Activated effector memory CD4-positive, alpha-beta T cell treated with Interleukin-2 at 50 U/mL for 16 hours (primary cell): ENCODE measurements at places on chromosomes 4 and X.

- DNase-seq: no peak
Observed at GRCh38 chr4:151798678-151799416, 38.0 kb upstream of the GATB start.

DNA sequence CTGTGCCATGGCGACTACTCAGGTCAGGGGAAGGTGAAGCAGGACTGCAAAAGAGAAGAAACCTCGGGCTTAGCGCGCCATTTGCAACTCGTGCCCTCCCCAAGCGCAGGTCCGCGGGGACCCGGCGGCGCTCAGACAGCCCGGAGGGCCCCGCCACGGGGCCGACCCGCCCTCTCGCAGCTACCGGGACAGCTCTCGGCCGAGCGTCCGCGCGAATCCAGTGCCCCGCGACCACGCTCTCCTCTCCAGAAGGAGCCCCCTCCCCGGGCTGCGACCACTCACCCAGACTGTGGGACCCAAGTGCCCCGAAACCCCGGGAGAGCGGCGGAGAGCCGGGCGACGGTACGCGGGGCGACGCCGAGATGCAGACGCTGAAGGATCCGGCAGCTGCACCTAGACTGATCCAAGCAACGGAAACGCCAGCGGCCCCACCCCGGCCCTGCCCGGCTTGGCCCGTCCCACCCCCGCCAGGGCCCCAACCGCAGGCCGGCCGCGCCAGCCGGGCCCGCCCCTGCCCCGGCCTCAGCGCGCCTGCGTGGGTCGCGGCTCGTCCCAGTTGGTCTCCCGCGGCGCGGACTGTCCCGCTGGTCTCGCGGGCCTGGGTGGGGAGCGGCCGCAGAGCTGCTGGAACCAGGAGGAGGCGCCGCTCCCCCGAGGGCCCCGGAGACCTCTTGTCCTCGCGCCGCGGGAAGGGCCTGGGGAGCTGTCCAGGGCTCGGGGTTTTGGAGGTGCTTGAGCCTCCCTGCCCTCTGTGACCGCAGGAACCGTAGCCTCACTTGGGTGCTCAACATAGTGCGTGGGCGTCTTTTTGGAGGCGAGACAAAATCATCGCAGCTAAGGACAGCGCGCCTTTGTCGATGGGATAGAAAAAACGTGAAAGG, at the start of gene ANXA5:
Gene ANXA5, minus strand, starts transcription at position 400 of the 881 bp plus-strand sequence. Its CDS starts 391 bp downstream, at position 9.
- peak; percentile 72 for DNase-seq

GRCh38 chrX:12906046-12906761, at the start of gene TLR8:
Gene TLR8, plus strand, starts transcription at chrX:12906620. Its CDS starts 87 bp downstream, at chrX:12906707.
- no peak for DNase-seq

GRCh38 chr4:119728692-119729593, 100.3 kb upstream of the PDE5A start:
- no peak for DNase-seq

- no peak for DNase-seq
Observed at GRCh38 chr4:153074486-153074885, 129.8 kb upstream of the TRIM2 start.

DNA sequence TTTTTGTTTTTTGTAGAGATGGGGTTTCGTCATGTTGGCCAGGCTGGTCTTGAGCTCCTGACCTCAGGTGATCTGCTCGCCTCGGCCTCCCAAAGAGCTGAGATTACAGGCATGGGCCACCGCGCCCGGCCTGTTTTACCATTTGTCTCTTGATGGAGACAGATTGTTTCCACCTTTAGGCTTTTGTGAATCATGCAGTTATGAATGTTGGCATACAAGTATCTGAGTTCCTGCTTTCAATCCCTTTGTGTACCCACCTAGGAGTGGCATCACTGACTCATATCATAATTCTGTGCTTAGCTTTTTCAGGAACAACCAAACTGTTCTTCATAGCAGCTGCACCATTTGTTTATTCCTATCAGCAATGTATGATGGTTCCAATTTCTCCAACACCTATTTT, 20.2 kb upstream of the MGST2 start:
- no peak for DNase-seq

DNA sequence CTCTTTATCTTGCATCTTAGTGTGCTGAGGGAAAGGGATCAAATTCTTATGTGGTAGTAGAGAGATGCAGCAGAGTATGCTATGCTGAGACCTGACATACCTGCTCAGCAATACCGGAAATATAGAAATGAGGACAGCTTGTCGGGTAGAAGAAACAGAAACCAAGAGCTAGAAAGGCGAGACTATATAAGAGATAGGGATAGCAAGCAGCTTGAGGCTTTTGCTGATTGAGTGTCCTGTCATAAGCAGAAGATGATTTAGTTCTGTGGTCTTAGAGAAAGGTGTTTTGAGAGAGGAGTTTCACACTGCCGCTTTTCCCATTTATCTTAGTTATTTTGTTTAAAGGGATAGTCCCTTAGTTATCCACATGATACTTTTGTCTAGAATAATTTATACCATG, 31.7 kb downstream of the USP9X start:
- DNase-seq: no peak

DNA sequence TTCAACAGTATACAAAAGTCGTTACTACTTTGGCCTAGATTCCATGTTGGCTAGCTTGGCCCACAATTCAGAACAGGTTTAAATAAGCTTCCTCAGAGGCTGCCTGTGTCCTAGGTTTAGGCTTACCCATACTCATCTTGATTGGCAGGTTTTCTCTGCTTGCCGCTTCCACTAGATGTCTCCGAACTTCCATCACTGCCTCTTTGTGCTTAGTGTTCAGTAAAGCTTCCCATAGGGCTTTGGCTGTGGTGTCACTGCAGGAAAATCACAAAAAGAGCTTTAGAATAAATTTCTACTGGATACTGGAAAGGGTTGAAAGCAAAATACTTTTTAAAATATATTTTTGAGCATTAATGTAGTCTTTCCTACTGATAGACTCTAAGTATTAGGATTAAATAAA, 52.4 kb downstream of the SCFD2 start:
- no peak for DNase-seq

DNA sequence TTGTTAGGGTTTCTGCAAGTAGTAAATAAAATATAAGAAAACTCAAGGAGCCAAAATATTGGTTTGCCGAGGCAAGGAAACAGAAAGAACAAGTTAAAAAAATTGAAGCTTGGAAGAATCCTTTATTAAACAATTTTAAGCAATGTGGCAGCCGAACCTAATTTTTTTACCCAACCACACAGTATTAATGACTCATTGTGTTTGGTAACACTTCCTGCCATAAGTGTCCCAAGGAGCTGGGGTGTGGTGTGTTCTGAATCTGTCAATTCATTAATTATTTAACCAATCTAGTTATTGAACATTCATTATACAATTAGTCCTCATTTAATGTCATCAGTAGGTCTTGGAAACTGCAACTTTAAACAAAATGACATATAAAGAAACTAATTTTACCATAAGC, 19.3 kb upstream of the CPE start:
- DNase-seq: no peak

- no peak for DNase-seq
Observed at GRCh38 chrX:41541386-41541785, 94.2 kb downstream of the NYX start.

DNA sequence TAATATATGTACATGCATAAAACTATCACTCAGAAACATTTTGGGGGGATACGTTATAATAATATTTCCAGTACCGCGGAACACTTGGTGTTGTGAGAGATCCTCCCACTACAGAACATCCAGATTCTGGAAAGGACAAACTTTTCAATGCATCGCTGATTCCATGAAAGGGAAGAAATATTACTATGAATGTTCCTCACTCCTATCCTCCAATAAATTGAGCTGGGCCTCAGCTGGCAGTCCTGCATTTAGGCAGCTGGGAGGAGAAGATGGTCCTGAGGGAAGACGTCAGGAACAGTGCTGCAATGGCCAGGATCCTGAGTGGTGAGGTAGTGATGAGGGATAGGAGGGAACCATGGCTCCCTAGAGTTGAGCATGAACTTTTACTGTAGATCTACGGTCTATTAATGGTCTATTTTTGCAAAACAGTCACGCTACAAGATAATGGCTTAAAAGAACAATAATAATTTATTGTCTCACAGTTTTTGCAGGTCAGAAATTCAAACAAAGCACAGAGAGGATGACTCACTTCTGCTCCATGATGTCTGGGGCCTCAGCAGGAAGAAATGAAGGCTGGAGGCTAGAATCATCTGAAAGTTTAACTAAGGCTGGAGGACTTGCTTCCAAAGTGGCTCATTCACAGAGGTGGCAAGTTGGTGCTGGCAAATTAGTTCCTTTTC, 538.1 kb downstream of the STIM2 start:
- DNase-seq: no peak

DNA sequence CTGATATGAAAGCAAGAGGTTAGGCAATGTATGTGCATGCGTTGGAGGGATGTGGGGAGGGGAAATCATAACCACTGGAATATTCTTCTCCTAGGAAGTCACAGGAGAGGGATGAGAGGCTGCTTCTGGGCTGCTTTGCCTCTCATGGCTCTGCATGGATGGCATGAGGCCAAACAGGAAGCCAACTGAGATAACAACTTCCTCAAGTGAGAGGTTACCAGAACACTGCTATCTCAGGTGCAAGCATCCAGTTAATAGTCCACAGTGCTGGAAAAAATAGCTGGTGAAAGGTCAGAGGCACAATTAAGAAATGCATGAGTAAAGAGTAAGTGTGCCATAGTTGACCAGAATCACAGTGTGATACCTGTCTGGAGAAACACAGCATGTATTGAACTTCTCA, 113.3 kb downstream of the ELOVL6 start:
- peak; percentile 14 for DNase-seq

GRCh38 chr4:27123123-27123768, 262.6 kb downstream of the STIM2 start:
- DNase-seq: no peak
